Fibroblast of upper back skin (primary cell): ENCODE measurements at places on chromosomes 5 and 9.

- DNase-seq, result no peak
Measured at GRCh38 chr5:31757806-31758205, 118.9 kb downstream of the PDZD2 start.

GRCh38 chr5:23352446-23352845 lies 155.0 kb upstream of the PRDM9 start:
- DNase-seq, result peak; percentile 1

DNA sequence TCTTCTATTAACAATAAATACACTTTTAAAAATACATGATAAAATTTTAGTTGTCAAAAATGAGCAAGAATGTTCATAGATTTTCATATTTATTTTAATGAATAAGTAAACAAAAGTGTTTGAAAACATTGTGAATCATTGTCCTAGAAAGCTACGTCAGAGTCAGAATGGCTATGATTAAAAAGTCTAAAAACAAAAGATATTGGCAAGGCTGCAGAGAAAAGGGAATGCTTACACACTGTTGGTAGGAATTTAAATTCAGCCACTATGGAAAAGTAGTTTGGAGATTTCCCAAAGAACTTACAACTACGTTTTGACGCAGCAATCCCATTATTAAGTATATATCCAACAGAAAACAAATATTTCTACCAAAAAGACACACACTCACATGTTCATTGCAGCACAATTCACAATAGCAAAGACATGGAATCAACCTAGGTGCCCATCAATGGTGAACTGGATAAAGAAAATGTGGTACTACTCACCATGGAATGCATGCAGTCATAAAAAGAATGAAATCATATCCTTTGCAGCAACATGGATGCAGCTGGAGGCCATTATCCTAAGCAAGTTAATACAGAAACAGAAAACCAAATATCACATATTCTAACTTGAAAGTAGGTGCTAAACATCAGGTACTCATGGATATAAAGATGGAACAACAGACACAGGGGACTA lies 49.2 kb upstream of the FBXL17 start:
- peak; percentile 43 for DNase-seq

GRCh38 chr9:72809586-72809985 lies 143.3 kb downstream of the ALDH1A1 start:
- no peak for DNase-seq

GRCh38 chr5:81171769-81172168 lies 61.4 kb upstream of the CKMT2 start:
- no peak for DNase-seq

- DNase-seq, result no peak
Measured at GRCh38 chr9:120542701-120543490, 37.1 kb downstream of the CDK5RAP2 start.

GRCh38 chr9:114410910-114411309 lies 23.1 kb upstream of the AKNA start:
- DNase-seq, result no peak

- no peak for DNase-seq
Measured at GRCh38 chr5:40503439-40503838, 176.3 kb upstream of the PTGER4 start.
